ENCODE measurements at places on chromosomes 7 and 10.

- DNase-seq = no peak
These were observed 112.8 kb downstream of the BUB3 start for GRCh38 chr10:123266971-123267370.

GRCh38 chr7:2465928-2466327 lies 10.3 kb downstream of the GRIFIN start:
- DNase-seq = no peak

- DNase-seq = no peak
These were observed 86.2 kb downstream of the GPR85 start for GRCh38 chr7:113000316-113001020.

- DNase-seq = peak; percentile 32
These were observed 59.8 kb downstream of the STK32C start for GRCh38 chr10:132247943-132248342.

DNA sequence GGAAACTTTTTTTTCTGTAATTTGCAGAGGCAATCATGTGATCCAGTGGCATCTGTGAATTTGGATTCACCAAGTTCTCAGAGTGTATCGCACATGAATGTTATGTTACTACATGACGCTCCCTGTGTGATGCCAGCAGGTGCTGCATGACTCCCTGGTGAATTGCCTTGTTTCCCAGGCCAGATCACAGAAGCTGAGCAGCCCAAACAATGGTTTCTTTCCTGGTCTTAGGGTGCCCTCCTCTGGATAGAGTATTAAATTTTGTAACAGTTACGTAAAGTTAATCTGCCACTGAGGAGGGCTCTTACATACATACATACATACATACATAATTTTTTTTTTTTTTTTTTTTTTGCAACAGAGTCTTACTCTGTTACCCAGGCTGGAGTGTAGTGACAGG lies 3.6 kb downstream of the ZSCAN21 start:
- peak; percentile 75 for DNase-seq

DNA sequence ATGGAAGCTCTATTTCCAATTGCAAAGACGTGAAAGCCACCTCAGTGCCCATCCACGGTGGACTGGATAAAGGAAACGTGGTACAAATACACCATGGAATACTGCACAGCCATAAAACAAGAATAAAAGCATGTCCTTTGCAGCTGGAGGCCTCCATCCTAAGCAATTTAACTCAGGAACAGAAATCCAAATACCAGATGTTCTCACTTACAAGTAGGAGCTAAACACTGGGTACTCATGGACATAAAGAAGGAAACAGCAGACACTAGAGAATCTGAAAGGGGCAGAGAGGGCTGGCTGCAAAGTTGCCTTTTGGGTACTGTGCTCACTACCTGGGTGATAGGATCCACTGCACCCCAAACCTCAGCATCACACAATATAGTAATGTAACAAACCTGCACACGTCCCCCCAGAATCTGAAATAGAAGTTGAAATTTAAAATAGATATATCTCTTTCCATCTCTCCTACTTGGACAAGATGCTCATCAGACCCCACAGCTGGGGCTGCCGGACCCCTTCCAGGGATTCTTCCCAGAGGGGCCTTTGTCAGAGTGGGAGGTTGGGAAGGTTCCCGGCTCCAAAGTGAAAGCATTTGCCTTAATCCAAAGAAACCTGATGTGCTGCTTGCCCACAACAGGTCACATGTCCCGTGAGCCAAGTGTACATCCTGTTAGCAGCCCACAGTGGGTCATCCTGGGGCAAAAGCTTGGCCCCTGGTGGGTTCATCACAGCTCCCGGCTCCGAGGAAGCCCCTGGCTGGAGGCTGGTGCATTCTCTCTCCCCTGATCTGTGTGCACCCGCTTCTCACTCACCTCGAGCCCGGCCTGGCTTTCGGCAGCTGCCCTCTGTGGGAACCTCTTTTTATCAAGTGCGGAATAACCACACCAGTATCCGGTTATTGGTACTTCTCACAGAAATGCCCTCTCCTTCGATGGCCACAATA lies 172.3 kb upstream of the PPP2R2D start:
- no peak for DNase-seq

GRCh38 chr7:121102619-121103018 lies 114.1 kb downstream of the CPED1 start:
- no peak for DNase-seq

- no peak for DNase-seq
These were observed 4.8 kb downstream of the DENND2A start for GRCh38 chr7:140635816-140636215.

GRCh38 chr7:73850781-73851207 lies 8.5 kb upstream of the METTL27 start:
- peak; percentile 92 for DNase-seq

GRCh38 chr10:20694296-20694695 lies 202.8 kb downstream of the NEBL start:
- no peak for DNase-seq

- DNase-seq = no peak
These were observed 494.1 kb downstream of the SH2D4B start for GRCh38 chr10:81031774-81032173.

DNA sequence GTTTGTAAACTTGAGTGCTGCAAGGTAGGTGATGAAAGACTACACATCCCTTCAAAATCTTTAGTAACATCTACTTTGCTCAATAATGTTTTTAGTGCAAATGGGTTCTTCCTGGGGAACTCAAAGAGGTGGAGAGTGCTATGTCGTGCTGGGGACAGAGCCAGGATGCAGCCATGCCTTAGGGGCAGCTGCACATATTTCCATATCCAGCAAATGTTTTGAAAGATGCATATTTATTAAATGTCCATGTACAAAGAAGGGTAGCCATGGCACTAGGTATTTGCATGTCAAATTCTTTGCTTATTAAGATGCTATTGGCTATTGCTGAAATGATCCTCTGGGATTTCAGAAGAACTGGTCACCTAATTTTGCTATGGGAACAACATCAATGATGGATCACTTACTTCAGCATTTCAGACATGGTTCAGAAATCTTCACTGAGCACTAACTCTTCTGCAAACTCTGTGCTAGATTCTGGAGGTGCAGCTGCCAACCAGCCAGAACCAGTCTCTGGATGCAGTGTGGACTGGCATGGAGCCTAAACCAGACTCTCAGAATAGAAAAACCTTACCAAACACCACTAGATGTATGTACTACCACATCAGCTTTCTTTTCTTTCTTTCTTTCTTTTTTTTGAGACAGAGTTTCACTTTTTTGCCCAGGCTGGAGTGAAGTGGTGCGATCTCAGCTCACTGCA lies 31.7 kb upstream of the DNMBP start:
- no peak for DNase-seq

DNA sequence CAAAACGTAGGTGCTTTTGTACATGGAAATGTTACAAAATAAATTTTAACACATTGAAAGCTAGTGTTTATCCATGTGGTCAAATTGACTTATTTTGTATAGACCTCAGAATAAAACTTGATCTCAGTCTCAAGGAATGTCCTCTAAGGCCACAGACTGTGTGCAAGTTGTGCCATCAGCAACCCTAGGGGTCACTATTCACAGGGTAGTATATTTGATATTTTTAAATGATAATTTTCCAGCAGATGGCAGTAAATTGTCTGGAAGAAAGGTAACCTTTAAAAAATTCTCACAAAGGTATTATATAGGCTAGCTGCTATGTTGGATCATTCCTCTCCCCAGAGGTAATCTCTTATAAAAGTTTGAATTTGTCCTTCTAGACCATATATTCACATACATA lies 12.9 kb upstream of the SNX10 start:
- peak; percentile 11 for DNase-seq

DNA sequence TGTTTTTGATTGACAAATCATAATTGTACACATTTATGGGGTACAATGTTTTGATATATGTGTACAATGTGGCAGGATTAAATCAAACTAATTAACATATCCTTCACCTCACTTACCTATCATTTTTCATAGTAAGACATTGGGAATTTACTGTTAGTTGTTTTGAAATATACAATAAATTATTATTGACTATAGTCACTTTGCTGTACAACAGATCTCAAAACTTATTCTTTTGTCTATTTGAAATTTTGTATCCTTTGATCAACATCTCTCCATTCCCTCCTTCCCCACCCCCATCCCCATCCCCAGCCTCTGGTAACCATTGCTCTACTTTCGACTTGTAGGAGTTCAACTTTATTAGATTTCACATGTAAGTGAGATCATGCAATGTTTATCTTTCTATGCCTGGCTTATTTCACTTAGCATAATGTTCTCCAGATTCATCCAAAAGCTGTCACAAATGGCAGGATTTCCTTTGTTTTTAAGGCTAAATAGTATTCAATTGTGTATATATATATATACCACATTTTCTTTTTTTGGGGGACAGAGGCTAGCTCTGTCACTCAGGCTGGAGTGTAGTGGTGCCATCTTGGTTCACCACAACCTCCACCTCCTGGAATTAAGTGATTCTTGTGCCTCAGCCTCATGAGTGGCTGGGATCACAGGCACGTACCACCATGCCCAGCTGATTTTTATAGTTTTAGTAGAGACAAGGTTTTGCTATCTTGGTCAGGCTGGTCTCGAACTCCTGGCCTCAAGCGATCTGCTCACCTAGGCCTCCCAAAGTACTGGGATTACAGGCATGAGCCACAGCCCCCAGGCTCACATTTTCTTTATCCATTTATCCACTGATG lies 23.3 kb upstream of the SLC26A5 start:
- no peak for DNase-seq

DNA sequence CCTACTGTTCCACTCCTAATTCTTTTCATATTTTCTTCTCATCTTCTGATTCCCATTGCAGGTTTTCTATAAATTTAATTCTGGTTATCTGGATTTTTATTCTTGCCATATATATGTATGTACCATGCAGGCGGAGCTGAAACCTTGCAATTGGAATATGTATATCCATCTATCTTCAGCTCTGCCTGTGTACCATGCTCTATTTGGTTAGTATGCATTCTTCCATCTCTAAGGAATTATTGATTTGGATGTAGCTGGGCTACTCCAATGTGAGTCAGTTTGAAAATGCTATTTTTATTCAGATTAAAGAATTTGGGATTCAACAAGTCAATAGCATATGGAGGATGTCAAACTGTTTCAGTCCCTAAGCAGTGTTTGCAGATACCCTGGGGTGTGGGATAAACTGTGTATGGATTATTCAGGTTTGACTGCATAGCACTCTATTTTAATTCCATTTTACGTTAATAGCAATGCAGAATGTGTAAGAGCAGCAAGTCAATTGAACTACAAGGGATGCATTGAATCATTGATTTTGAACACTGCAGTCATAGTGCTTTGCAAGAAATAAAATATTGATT lies 528.1 kb upstream of the FZD8 start:
- DNase-seq = no peak

- DNase-seq = no peak
These were observed 5.3 kb downstream of the FRMD4A start for GRCh38 chr10:14325325-14325955.

DNA sequence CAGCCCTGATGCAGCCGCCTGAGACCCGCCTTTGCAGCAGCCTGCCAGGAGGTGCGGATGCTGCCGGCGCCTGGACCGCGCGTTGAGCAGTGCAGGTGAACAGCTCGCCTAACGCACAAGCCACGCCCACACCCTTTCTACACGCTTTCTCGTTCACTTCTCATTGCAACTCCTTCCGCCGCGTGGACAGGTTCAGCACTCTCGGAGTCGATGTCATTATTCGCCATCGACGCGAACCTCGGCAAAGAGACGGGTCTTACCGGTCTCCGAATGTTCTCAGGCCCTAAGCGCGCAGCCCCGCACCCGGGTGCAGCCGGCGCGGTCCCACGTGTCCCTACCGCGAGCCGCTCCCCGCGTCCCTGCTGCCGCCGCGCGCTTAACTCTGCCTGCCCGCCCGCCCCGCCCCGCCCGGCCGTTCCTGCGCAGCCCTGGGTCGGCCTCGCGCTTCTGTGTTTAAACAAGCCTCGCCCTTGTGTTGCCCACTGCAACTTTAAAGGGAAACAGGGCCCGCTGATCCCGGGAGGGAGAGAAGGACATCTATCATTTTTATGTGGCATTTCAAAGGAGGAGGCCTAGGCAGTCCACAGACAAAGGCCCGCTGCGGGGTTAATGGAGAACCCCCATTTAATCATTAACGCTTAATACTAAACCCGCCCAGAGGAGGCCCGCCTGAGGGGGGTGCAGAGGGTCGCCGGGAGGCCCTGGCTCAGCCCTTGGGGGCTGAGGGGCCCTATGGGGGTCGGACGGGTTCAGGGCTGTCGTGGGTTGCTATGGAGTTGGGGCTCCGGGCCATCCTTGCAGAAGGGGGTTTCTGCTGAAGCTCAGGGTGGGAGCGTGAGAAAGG lies 128.5 kb downstream of the WDR11 start:
- peak; percentile 22 for DNase-seq

DNA sequence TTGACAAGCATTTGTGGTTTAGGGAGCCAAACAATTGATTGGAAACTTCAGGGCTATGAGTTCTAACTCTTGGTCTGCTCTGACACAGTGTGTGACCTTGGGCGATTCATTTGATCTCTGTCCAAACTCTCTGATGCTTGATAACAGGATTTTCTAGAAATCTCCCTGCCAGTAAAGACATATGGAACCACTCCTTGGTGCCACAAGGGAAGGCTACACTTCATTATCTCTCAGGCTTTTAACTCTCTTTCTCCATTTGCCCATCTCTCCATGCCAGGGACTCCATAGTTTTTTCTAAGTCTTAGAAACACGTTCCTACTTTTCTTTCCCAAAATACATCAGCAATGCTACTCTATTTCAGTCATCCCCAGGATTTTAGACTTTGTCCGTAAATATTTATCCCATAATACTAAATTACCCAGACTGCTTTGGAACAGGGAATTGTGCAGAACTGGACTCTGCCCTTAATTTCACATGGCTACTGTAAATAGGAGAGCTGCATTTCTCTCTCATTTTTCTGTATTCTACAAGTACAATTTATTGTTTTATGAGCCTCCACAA lies 488.2 kb downstream of the SUGCT start:
- DNase-seq = no peak

DNA sequence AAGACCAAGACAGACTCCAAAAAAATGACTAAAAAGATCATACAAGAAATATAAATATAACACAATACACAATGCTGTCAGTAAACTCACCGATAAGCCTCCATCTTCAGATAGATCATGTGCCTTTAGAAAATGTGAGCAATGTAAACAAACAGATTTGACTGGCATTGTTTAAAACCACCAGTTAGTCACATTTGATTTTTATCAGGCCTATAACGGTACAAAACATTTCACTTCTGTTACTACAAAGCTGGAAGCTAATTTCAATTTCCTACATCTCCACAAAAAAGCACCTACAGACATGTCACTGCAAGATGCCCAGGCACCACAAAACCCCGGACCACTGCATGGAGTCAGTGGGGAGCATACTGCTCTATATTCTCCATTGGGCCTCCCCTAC lies 18.9 kb downstream of the SGMS1 start:
- DNase-seq = peak; percentile 14

DNA sequence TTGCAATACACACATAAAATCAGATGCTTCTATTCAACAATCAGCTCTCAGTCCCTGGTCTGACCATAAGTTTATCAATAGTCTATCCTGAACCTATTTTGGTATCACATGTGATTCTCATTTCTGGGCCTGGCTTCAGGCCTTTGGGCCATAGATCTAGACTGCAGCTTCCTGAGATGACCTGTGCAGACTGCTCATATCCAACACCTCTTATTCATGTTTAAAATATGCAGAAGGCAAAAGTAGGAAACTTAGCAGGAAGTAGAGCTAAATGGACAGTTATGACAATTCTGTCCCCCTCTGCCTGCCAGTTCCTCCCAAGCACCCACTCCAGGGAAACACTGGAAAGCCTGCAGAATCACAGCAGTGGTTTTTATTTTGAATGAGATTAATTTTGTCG lies 53.3 kb downstream of the C7orf25 start:
- DNase-seq = peak; percentile 37

- no peak for DNase-seq
These were observed 3.2 kb upstream of the GIMAP4 start for GRCh38 chr7:150564006-150564405.
